T-helper 17 cell (primary cell): ENCODE measurements at places on chromosomes 13 and 19.

- no peak for DNase-seq
Observed at GRCh38 chr13:21849323-21849722, 178.4 kb downstream of the FGF9 start.

GRCh38 chr13:59633290-59633689 lies 530.4 kb downstream of the DIAPH3 start:
- DNase-seq, result no peak

DNA sequence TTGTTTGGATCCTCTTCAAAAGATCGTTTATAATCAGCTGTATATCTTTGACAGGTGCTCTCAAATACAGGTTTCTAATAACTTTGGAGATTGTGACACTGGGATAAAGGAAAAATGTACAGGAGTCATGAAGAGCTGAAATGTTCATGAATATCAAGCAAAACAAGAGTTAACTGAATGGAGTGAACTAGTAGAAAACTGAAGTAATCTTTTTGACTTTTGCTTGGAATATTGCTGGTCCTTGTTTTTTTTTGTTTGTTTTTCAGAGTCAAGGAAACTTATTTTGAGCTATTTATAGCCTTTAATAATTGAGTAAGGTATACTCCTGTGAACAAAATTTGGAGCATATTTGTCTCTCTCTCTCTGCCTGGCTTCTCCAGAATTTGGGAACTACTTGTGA lies 25.3 kb downstream of the MED4 start:
- DNase-seq, result no peak

DNA sequence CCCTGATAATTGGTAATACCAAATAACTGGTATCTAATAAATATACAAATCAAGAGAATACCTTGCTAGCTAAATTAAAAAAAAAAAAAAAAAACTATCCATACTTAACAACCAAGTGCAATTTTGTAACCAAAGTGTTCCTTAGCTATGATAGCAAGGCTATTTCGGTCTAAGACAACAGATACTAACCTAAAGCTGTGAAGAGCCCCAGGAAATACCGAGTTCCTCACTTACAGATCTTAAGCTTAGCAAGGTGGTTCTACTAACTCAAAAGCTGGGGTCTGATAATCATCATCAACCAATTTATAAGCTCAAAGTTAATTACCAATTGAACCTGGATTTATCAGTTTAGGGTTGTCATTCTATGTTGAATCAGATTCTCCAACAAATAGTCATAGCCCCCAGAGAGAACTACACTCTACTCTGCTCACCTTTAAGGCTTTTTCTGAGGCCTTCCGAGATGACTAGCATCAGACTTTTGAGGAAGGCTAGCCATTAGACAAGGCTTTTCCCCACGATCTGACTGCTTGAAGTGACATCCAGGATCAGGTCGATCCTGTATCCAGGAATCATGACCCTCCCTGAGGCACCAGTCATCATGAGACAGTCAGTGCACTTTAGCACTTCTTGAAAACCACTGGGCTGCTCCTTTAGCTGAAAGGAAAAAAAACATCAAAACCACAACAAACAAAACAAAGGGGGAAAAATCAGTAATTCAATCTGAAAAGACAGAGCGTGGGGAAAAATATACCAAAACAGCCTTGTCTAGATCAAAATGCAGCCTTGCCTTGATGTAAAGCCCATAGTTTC lies 31.9 kb downstream of the INTS6 start:
- DNase-seq, result no peak

GRCh38 chr13:20831933-20832332 lies 58.2 kb upstream of the EEF1AKMT1 start:
- no peak for DNase-seq
